ENCODE measurements at places on chromosomes 2 and 18.
A peak's percentile ranks its signal among the peaks of the same experiment; 100 is the strongest.

DNA sequence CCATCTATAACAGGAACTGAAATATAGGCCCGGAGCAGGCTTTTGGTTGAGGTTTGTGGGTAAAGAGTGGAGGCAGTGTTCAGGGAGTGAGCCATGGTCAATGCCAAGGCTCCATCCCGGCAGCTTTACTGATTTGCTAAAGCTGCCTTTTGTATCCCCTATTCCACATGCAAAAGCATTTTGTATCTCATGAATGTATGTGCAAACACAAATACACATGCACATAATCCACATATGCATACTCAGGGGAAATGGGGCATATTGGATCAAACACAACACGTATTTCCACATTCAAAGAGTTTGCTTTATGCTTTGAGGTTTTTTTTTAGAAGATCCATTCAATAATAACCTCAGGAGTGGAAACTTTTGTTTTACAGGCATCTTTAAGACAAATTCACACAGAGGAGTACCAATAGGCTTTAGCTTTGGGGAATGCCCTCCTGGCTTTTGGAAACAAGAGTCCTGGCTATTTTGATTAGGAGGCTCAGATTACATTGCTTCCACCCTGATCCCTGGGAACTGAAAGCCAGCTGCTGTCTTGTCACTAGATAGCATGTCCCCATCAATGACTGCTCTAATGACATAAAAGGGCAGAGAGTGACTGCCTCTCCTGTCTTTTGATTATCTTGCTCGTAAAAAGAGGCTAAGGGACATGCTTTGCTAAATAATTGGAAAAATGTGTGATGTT, 263.2 kb downstream of the EN1 start:
- no peak for DNase-seq

GRCh38 chr18:60389314-60389713, 16.7 kb upstream of the MC4R start:
- DNase-seq, result no peak

DNA sequence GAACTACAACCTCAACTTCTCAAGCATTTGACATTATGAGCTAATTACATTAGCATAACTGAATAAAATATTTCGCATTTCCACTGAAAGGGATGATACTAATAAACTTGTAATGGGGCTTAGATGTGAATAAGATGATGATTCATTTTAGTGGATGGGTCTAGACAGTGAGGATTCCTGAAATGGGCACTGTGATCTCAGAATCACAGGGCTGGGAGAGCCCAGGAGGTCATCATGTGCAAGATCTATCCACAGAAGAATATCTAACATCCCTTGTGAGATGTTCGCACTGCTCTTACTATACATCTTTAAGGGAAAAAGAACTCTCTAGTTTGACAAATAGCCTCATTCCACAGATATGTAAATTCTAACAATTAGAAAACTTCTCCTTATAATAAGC, 245.7 kb downstream of the DYM start:
- DNase-seq, result no peak

DNA sequence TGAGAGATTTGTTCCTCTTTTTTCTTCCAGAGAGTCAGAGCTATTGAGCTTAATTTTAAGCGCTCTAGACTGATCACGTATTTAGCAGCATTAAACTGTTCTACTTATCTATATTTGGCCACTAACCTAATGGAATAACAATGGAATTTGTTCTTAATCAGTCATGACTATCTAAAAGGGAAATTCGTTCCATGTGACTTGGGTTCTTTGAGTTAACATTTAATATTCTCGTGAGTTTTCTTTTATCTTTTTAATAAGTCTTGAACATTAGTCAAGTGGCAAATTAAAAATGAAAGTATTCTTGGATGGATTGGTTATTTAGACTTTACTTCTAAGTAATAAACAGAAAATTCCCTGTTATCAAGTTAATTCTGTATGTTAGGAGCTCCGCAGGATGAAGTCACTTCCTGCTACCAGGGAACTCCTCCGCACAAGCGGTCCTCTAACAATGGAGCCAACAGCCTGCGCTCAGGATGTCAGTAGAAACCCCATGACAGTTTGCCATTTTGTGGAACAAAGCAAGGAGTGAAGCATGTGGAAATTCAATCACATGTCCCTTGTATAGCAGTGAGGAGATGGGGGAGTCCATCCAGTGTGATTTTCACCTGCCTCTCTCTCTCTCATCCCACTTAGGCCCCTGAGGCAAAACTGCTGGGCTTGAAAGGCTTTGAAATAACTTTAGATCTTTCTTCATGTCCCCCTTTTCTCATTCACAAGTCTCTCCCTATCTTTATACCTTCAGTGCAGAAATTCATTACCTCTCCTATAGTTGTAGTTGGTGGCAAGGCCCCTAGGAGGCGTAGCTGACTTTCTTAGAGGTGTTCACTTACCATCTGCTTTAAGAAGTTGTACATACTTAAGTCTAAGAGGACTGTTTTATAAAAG, 138.1 kb downstream of the WDR7 start:
- DNase-seq, result peak; percentile 4

DNA sequence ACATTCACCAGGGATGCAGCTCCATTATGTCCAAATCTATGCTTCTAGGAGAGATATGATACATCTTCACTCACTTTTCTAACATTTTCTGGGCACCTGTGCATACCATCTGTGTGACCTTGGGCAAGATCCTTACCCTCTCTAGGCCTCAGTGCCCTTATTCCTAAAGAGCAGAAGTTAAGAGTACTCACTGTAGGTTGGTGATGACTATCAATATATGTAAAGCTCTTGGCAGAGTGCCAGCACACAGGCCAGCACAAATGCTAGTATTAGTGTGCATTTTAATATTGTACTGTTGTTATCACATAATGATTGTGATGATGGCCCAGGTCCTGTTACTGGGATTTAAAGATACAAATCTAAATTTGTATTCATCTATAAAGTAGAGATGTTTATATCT, 199.2 kb downstream of the RAD51AP2 start:
- no peak for DNase-seq

DNA sequence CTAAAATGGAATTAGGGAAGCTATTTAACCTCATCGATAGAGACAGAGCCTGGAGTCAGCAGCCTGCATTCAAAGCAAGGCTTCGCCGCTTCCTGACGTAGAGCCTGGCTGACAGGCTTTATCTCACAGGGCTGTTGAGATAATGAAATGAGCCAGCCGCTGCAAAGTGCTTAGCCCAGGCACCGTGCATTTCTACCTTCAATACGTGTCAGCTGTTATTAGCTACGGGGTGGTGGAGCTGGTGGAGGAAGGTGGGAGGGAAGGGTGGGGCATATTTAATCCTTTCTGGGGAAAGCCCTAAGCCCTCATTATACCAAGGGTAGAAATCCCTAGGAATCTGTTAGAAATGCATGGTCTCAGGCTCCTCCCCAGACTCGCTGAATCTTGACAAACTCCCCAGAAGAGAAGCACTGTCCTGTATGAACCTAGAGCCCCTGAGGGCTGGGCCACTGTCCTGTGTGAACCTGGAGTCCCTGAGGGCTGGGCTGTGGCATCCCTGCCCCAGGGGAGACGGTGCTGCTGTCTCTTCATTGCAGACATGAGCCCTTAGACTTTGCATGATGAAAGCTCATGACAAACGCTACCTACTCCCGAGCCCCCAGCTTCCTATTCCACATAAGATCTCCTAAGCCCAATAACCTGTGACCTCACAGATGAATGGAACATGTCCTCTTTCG, 72.4 kb downstream of the ALPK2 start:
- DNase-seq, result peak; percentile 69

GRCh38 chr2:236744716-236745115, 175.1 kb downstream of the ACKR3 start:
- no peak for DNase-seq

GRCh38 chr2:24809316-24810007, 16.2 kb downstream of the CENPO start:
- DNase-seq, result no peak

DNA sequence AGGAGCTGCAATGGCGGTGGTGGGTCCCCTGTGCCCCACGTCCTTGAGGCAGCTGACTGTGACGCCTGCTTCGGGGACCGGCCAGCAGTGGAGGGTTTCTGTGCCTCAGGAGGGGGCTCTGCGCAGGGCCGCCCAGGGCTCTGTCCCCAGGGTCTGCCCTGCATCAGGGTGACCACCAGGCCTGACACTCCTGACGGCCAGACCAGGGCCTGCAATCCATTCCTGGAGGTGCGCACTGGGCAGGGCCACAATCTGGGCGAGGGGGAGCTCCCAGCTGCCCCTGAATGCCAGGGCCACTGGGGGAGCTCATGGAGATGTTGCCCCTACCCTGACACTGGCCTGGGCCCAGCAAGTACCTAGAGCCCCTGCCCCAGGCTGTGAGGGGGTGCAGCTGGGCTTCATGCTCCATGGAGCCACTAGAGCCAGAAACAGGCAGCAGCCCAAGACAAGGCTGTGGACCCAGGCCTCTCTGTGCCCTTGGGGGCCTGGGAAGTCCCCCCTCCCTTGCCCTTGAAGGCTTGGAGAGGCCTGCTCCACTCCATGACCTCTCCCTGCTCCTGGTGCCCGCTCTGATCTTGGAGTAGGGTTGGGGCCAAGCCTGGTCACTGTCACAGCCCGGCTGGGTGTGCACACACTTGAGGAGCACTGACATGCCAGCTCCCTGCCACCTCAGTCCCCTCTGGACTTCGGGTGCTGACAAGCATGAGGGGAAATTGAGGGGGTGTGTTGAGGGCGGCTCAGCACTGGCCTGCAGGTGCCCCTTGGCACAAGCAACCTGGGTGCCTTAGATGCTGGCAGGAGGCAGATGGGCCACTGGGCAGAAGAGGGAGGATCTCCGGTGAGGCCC, 55.9 kb downstream of the LDAH start:
- no peak for DNase-seq

- DNase-seq, result no peak
These were observed 222.3 kb upstream of the MGAT5 start for GRCh38 chr2:134031539-134031938.

GRCh38 chr2:156663757-156664409, 227.7 kb downstream of the GPD2 start:
- no peak for DNase-seq

DNA sequence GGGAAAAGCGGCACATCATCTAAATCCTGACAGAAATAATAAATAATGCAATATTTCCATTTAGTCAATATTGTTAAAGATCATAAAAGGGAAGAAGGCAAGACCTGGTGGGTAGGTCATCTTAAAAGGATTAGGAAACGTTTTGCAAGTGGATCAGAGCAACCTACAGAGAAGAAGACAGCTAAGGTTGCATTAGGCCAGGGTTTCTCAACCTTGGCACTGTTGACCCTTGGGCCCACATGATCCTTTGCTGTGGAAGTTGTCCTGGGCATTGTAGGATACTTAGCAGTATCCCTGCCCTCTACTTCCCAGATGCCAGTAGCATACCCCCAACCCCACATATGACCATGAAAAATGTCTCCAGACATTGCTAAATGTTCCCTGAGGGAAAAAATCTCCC, 55.0 kb downstream of the KLF7 start:
- DNase-seq, result no peak

- DNase-seq, result no peak
These were observed 82.1 kb downstream of the UXS1 start for GRCh38 chr2:106111882-106112571.

GRCh38 chr2:157501026-157501425, 57.1 kb upstream of the CYTIP start:
- DNase-seq, result no peak

DNA sequence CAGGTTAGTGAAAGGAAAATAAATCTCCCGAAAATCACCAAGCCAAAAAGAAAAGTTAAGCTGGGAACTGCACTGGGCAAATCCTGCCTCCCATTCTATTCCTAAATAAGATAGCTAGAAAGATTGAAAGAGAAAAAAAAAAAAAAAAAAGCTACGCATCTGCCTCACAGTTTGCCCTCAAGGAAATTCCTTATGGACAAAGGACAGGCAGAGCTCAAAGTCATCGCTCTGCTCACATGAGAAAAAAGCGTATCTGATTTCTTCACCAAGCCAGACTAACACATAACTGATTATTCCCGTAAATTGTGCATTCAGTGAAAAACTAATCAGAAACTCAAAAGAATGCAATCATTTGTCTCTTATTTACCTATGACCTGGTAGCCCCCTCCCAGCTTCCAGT, 50.0 kb downstream of the PUM2 start:
- no peak for DNase-seq

- no peak for DNase-seq
These were observed 246.8 kb downstream of the RAD51AP2 start for GRCh38 chr2:17271416-17271815.

Data from SK-N-SH (cell line).